Right kidney (tissue), 9 donors: ENCODE measurements at places on chromosomes 4 and X.

DNA sequence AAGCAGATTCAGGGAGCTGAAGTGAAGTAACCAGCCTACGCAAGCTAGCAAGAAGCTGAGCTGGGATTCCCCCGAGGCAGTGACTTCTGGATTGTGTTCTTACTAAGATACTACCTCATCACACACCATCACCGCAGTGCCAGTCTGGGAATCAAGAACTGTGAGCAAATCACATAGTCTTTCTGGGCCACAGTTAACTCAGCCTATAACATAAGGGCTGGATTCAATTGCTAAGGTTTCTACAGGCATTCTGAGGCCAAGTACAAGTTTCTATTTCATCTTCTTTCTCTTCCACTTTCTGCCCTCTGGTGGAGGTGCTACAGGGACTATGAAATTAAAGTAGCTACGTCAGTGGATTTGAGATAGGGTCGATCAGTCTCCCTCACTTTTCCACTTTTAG, 1.4 kb upstream of the CORIN start:
- no peak for DNase-seq

GRCh38 chr4:145920205-145920604, 18.4 kb downstream of the ZNF827 start:
- DNase-seq = no peak

- DNase-seq = no peak
Observed at GRCh38 chrX:26651755-26652154, 435.8 kb downstream of the MAGEB5 start.

DNA sequence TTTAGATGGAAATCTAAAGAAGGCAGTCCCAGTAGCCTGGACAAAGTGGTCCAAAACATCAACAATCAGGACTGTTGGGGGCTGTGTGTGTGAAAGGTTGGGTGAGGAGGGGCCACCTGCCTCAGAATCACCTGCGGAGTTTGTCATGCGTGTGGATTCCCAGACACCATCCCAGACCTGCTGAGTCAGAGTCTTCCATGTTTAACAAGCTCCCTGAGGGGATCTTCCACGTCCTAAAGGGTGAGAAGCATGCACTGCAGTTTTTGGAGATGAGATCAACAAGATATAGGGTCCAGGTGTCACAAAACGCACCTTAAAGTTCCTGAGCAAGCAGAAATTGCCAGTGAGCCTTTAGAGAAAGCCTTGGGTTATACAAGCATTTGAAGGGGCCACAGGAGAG, 207.0 kb upstream of the FAM9B start:
- no peak for DNase-seq

DNA sequence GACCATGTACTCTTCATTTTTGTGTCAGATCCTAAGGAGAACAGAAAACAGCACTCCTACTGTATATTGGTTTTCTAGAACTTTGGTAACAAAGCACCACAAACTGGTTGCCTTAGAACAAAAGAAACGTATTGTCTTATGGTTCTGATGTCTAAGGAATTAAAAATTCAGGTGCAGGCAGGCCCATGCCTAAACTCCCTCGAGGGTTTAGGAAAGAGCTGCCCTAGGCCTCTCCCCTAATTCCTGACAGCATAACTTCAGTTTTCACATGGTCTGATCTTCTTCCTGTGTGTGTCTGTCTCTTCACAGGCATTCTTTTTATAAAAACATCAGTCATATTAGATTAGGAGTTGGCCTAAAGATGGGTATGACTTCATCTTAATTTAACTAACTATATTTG, 1093.6 kb downstream of the TECRL start:
- no peak for DNase-seq

DNA sequence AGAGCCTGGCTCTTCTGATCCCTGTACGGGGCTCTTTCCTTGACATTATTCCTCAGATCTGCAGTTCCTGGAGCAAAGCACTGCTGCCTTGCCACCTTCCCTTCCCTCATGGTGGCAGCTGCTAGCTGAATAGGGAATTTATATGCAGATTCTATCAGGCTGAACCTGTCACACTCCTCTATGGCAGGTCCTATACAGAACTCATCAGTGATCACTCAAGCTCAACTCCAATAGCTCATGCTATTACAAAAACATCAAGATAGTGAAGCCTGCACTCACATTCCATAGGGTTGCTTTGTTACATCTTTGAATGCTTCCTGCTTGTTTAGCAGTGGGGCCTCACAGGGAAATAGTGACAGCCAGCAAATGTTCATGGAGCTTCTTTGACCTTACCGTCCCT, 71.7 kb downstream of the SLC2A9 start:
- DNase-seq = no peak

DNA sequence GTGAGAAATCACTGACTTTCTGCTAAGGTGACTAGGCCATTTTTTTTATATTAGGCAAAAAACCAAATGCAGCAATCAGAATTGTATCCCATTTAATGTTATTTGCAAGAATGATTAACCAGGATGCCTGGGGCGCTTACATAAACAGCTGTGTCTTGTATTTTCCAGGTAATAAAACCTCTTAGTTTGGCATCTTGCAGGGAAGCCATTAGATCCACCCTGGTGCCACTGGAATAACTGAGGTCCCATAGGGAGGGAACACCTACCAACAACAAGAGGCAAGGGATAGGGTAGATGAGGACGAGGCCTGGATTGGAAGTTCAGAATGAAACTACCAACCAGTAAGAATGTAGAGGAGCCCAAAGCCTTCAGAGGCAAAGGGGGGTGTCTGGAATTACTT, 288.3 kb downstream of the ARHGAP24 start:
- DNase-seq = no peak

- peak; percentile 29 for DNase-seq
Observed at GRCh38 chrX:104270916-104271512, 16.3 kb upstream of the ESX1 start.

GRCh38 chr4:75605928-75606327, 24.4 kb downstream of the CDKL2 start:
- no peak for DNase-seq

- no peak for DNase-seq
Observed at GRCh38 chrX:23434356-23434884, 99.8 kb downstream of the PTCHD1 start.

DNA sequence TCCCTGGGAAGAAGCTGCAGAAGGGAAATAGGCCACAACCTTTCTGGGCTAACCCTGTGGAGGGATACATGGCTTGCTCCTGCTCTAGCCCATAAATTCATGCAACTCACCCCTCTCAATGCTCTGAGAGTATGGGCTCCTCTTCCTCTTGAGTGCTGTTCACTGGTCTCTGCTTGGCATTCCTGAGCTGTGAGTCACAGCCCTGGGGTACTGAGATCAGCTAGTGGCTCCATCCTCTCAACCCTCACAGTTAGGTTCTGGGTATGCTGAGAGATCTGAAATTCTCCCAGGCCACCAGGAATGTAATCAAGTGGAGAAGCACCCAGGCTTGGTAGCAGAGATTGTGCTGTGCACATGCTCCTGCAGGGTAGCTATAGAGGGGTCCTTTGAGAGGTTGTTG, 60.6 kb upstream of the SPANXN2 start:
- DNase-seq = no peak

GRCh38 chrX:19673375-19674040, 158.2 kb upstream of the MAP3K15 start:
- no peak for DNase-seq

DNA sequence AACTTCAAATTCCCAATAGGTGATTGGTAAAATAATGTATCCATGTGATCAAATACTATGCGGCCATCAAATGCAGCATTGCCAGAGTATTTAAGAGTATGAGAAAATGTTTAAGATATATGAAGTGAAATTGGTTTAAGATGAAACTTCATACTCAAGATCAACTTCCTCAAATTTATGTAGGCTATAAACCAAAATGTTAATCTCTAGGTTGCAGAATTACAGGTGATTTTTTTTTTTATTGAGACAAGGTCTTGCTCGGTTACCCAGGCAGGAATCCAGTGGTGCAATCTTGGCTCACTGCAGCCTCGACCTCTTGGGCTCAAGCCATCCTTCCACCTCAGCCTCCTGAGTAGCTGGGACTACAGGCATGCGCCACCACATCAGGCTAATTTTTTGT, 25.3 kb downstream of the ACSL4 start:
- DNase-seq = no peak

DNA sequence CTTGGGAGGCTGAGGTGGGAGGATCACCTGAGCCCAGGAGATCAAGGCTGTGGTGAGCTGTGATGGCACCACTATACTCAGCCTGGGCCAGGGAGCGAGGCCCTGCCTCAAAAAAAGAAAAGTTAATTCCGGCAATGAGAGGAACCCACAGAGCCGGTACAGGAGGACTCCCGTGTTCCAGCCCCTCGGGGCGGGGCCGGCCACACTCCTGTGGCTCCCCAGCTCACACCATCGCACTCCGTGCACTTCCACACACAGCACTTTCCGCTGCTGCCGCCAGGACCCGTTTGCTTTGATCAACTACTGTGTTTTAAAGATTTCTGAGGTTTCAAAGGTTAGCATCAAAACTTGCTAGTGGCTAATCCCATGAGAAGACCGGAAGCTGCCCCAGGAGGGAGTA, 171.7 kb downstream of the AFAP1 start:
- no peak for DNase-seq

DNA sequence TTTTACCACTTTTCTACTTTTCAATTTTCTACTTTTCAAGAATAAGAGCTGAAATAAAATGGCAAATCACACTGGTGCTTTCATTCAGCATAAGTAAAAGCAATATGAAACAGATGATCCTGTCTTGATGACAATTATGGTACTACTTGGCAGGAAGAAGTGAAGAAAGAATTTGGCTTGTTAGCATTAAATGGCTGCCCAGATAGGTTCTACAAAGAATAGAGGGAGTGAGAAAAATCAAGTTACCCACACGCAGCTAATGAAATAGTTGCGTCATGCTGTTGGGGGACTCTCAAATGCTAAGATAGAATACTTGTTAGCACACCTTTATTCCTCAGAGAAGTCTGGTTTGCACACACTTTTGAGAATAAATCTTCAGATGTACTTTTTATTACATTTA, 12.5 kb upstream of the LCORL start:
- DNase-seq = no peak

DNA sequence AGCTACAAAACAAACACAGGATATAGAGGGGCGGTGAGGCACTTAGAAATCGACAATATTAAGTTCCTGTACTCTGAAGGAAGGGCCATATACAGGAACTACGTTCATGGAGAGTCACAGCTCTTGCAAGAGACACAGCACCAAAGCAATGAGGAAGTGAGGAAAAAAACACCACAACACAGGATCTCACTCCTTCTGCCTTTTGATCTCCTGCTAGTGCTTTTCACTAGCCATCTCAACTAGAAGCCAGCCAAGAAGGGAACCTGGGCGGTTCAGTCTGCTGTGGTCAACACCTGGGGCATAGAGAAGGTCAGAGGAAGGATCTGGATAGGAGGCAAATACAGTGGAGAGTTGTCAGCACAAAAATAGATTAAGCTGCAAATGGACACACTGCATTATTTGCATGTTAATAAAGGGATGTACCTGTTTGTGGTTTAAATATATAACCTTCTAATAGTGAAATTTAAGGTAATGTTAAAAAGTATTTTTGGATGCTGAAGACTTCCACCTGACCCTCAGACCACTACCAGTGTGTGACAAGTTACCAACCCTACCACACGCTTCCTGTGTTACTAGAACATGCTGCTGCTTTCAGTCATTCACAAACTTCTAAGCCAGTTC, 104.6 kb downstream of the DTHD1 start:
- DNase-seq = no peak

- no peak for DNase-seq
Observed at GRCh38 chr4:1582227-1582626, 101.9 kb downstream of the FAM53A start.

GRCh38 chrX:72105436-72105835, 26.3 kb downstream of the RTL5 start:
- DNase-seq = no peak

GRCh38 chr4:87616268-87616667, 7.9 kb downstream of the DSPP start:
- no peak for DNase-seq

DNA sequence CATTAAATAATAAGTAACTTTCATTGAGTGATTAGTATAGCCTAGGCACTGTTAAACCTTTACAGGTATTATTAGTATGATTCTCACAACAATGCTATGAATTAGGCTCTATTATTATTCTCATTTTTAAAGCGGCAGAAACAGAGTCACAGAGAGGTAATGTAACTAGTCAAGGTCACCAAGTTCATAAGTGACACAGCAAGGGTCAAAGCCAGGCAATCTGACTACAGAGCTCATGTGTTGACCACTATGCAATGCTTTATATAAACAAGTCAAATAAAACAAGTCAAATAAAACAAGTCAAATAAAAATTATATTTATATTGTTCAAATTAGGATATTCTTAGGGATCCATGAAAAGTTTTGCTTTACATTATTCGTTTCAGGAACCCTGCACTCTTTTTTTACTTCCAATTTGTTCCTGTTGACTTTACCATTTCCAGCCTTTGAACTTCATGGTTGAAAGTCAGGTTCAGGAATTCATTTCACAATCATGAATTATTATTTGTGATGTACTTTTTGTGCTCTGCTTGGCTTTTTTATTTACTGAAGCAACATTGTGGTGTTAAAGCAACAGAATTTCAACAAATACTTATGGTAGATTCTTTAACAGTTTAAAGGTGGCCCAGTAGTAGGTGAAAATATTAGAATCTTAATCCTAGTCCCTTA, 18.0 kb upstream of the ZC4H2 start:
- DNase-seq = no peak

GRCh38 chrX:31260351-31260750, 188.5 kb upstream of the FTHL17 start:
- no peak for DNase-seq

DNA sequence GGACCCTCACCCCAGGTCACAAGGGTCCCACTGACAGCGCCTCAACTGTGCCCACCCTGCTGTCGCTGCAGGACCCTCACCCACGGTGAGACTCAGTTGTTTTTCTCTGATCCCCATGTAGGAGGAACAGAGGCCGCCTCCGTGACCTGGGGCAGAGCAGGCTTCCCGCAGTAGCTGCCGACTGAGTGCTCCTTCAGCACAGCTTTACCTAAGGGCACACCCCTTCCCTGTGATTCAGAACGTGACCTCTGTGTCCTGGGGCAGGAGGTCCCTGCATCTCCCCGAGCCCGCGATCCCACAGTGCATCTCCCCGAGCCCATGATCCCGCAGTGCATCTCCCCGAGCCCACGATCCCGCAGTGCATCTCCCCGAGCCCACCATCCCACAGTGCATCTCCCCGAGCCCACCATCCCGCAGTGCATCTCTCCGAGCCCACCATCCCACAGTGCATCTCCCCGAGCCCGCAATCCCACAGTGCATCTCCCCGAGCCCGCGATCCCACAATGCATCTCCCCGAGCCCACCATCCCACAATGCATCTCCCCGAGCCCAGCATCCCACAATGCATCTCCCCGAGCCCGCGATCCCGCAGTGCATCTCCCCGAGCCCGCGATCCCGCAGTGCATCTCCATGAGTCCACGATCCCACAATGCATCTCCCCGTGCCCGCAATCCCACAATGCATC, 23.6 kb downstream of the PPP2R3B start:
- DNase-seq = no peak

- DNase-seq = no peak
Observed at GRCh38 chr4:24675721-24676389, 91.5 kb upstream of the DHX15 start.

DNA sequence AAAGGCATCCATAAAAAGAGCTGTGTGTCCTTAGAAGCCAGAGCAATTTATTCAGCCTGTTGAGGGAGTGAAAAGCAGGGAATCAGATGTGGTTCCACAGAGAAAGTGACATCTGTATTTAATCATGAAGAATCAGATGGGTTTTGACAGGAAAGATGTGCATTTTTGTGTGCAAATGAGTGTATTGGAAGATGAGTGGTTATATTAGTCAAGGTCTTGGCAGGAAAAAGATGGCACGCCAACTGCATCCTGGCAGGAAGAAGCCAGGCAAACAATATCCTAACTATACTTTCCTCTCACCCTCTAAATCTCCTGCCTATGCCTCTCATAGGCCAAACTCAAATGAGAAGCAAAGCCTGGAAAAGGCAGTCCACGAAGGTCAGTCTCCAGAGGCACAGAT, 59.1 kb downstream of the SCFD2 start:
- no peak for DNase-seq
